Mesenchymal stem cell (in vitro differentiated cells and primary cell): ENCODE measurements at places on chromosomes 6 and 20.

DNA sequence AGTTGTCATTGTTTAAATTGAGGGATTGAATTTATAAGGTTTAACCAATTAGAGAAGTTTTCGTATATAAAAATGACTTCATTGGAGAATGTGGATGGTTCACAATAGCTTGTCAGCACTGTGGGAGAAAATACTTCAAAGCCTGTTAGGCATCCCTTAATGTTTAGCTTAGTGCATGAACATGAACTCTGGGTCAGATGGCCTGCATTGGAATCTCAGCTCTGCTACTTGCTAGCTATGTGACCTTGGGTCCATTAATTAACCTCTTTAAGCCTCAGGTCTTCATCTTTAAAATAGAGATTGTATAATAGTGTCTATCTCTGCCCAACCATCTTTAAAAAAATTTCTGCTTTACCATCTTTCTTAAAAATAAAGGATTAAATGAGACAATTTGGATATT, 11.1 kb downstream of the CTNNBL1 start:
- DNase-seq, result no peak
- H3K4me1 ChIP-seq, result no peaks in the 10 kb centered on the region
- H3K27ac ChIP-seq, result no peak overlapping the region
- no peaks in the 10 kb centered on the region for H3K36me3 ChIP-seq
- no peaks in the 10 kb centered on the region for H3K27me3 ChIP-seq

DNA sequence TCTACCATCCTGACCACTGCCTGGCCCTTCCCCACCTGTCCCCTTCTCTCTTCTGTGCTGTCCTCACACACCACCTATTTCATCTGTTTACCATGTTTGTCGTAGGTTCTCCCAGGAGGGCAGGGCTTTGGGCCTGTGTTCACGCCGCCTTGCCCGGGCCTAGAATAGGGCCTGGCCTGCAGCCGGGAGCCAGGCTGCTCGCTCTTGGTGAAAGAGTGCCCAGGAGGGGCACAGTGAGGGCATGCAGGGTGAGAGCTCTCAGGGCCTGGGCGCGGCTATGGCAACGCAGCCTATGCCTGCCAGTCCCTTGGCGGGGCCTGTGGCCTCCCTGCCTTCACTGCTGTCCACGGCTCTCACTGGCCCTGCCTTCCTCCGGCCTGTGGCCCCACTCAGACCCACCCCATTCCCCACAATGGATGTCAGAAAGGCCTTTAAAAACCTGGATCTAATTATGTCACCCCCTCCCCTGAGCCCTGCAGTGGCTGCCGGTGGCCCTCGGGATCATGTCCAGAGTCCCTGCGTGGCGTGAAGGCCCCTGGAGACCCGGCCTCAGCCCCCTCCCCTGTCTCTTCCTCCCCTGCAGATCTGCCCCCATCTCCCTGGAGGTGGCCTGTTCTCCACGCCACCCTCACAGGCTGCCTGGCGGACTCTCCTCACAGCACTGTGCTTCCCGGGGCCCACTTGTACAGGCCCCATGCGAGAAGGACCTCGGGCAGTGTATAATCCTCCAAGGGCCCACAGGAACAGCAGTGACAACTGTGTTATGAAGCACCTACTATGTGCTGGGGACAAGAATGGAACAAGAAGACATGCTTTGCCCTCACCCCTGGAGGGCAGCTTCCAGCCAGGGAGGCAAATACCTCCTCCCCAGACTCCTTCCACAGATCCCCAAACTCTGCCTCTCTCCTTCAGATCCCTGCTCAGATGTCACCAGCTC, 22.9 kb upstream of the NOL4L start:
- no peak overlapping the region for H3K4me3 ChIP-seq
- peaks cover 81% of the 10 kb centered on the region for H3K27me3 ChIP-seq
- H3K36me3 ChIP-seq, result no peaks in the 10 kb centered on the region
- H3K27ac ChIP-seq, result no peak overlapping the region
- no peak for DNase-seq

- DNase-seq, result peak; percentile 90
- no peaks in the 10 kb centered on the region for H3K36me3 ChIP-seq
- peaks cover 3% of the 10 kb centered on the region for H3K4me1 ChIP-seq
- H3K4me3 ChIP-seq, result no peak overlapping the region
- peak overlapping the region; percentile 36 for H3K27ac ChIP-seq
- H3K27me3 ChIP-seq, result no peaks in the 10 kb centered on the region
Measured at GRCh38 chr6:134707342-134708031, 242.4 kb downstream of the ALDH8A1 start.

GRCh38 chr6:14658886-14659561, 541.5 kb downstream of the CD83 start:
- H3K27ac ChIP-seq, result no peak overlapping the region
- peaks cover 27% of the 10 kb centered on the region for H3K27me3 ChIP-seq

DNA sequence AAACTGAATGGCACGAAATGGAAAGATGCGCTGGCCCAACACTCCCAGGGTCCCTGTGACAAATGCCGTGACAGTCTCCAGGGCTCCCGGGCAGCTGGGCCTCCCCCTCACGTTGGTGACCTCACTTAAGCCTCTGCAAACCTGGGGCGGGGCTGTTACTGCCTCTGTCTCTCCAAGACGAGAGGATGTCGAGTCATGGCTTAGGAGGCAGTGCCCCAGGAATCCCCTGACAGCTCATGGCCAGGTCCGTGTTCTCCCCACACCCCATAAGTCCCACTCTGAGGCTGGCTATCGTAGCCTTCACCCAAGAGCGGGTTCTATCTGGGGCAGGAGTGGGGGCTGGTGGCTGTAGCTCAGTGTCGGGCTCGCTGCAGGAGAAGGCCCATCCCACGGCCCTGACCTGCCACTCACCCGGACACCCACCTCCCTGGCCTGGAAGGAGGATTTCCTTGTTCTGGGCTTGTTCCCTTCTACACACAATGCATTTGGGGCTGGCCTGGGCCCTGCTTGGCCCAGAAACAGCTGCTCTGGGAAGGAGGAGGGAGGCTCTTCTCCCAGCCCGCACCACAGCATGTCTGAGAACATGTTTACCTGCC, 5.6 kb upstream of the RPS21 start:
- H3K27me3 ChIP-seq, result no peaks in the 10 kb centered on the region
- H3K27ac ChIP-seq, result no peak overlapping the region

DNA sequence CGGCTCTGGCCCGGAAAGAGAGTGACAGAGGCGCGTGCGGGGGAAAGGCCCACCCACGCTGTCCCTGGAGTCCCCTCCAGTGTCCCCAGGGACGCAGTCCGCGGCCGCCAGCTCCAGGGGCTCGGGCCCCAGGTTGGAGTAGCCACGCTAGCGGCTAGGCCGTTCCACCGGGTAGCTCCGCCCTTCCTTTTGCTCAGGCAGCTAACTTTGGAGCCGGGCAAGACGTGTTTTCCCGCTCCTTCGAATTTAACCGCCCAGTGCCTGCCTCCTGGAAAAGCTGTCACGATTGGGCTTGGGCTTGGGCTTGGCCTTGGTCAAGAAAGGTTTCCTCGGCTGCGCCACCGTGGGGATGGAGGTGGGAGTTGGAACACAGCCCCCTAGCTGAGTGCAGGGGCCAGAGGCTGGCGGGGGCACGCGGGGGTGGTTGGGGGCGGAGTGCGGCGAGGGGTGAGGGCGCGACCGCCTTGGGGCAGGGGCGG, 4.7 kb downstream of the LINC00237 start:
- no peak overlapping the region for H3K27ac ChIP-seq
- H3K4me1 ChIP-seq, result peaks cover 33% of the 10 kb centered on the region
- H3K27me3 ChIP-seq, result peaks cover 90% of the 10 kb centered on the region
- H3K4me3 ChIP-seq, result peak overlapping the region; percentile 75
- no peak for DNase-seq
- H3K36me3 ChIP-seq, result no peaks in the 10 kb centered on the region

GRCh38 chr6:120604510-120604909, 729.8 kb downstream of the TBC1D32 start:
- no peaks in the 10 kb centered on the region for H3K27me3 ChIP-seq
- no peak for DNase-seq
- no peak overlapping the region for H3K27ac ChIP-seq
- H3K4me3 ChIP-seq, result no peak overlapping the region
- H3K4me1 ChIP-seq, result no peaks in the 10 kb centered on the region

GRCh38 chr6:115612796-115613479, 447.8 kb downstream of the FRK start:
- H3K27ac ChIP-seq, result no peak overlapping the region
- no peak for DNase-seq
- peaks cover 10% of the 10 kb centered on the region for H3K27me3 ChIP-seq
- H3K4me1 ChIP-seq, result no peaks in the 10 kb centered on the region
- no peak overlapping the region for H3K4me3 ChIP-seq

DNA sequence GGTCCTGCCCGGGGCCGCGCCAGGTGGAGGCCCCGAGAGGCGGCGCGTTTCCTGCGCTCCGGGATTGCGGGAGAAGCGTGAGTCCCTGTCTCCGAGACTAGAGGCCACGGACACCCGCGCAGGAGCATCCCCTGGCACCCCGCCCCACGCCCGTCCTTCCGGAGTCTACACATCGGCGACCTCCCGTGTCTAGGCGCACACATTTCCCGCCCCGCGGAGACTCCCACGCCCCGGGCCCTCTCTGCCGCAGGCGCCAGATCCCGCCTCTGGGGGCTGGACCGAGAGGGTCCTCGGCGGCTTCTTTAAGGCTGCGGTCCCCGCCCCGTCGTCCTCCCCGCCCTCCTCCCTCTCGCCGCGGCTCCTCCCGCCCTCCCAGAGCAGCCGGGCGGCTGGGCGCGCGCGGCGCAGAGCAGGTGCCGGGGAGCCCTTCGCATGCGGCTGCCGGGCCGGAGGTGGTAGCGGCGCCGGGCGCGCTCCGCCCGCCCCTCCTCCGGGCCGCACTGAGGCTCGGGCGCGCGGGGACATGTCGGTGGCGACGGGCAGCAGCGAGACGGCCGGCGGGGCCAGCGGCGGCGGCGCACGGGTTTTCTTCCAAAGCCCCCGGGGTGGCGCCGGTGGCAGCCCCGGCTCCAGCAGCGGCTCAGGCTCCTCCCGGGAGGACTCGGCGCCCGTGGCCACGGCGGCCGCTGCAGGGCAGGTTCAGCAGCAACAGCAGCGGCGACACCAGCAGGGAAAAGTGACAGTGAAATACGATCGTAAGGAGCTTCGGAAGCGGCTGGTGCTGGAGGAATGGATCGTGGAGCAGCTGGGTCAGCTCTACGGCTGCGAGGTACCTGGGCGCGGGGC, at the start of gene PPP1R14C:
TSS of gene PPP1R14C (plus strand) at position 375 of the 846 bp plus-strand sequence. CDS start at position 524, 149 bp downstream.
- H3K4me3 ChIP-seq, result peak within 1 kb of the TSS; percentile 75
- H3K27ac ChIP-seq, result no peak within 1 kb of the TSS
- peaks cover 80% of the 10 kb centered on the region for H3K27me3 ChIP-seq
- DNase-seq, result no peak
- peaks cover 22% of the 10 kb centered on the region for H3K4me1 ChIP-seq

DNA sequence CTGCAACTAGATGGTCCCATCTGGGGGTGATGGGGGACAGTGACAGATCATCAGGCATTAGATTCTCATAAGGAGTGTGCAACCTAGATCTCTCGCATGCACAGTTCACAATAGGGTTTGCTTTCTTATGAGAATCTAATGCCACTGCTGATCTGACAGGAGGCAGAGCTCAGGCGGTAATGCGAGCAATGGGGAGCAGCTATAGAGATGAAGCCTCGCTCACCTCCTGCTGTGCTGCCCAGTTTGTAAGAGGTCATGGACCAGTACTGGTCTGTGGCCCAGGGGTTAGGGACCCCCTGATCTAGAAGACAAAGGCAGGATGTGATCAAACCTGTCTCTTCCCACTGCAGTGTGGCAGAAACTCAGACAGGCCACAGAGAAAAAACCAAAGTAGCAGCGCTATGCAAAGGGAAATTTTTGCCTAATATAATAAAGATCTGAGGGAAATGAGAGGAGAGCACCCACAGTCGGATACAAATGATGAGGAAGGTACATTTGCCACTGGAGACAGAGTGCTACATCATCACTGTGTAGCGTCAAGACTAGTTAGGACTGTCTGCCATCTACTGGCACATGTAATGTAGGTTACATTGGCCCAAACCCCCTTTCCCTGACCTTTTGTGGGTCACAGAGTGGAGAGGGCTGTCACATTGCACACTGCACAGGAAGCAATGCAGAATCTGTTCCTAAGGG, 4.1 kb upstream of the LY86 start:
- H3K36me3 ChIP-seq, result no peaks in the 10 kb centered on the region
- DNase-seq, result no peak
- H3K27me3 ChIP-seq, result no peaks in the 10 kb centered on the region

GRCh38 chr6:154518396-154518795, 7.9 kb upstream of the CNKSR3 start:
- no peaks in the 10 kb centered on the region for H3K36me3 ChIP-seq
- no peaks in the 10 kb centered on the region for H3K27me3 ChIP-seq
- H3K27ac ChIP-seq, result no peak overlapping the region

GRCh38 chr6:142735204-142735603, 209.8 kb downstream of the HIVEP2 start:
- H3K4me1 ChIP-seq, result no peaks in the 10 kb centered on the region
- H3K27me3 ChIP-seq, result no peaks in the 10 kb centered on the region
- no peak overlapping the region for H3K4me3 ChIP-seq
- no peaks in the 10 kb centered on the region for H3K36me3 ChIP-seq
- H3K27ac ChIP-seq, result no peak overlapping the region

DNA sequence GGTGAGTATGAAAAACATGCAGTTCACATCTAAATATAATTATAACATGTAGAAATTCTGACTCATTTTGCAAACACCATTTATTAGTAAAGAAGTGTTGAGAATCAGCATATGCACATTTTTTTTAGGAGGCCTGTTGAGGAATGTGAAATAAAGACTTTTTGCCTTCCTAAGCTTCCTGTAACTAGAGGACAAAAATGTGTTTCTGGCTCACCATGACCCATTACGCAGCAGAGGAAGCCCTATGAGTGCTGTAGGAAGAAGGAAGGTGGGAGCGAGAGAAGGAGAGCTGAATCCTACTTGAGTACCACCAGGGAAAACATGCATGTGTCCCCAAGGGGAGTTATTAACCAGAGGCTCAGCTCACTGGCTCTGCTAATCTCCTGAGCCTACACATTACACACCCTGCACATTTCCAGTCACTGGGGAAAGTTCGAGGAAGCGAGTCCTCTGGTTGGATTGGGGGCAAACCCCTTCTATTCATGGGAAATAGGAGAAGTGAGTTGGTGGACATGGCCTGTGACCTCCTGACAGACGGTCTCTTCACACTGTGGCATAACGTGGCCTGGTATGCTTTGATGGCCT, 540.5 kb upstream of the JAG1 start:
- no peak overlapping the region for H3K4me3 ChIP-seq
- H3K36me3 ChIP-seq, result no peaks in the 10 kb centered on the region
- DNase-seq, result no peak
- H3K27me3 ChIP-seq, result peaks cover 17% of the 10 kb centered on the region
- peaks cover 4% of the 10 kb centered on the region for H3K4me1 ChIP-seq
- H3K27ac ChIP-seq, result no peak overlapping the region

GRCh38 chr6:15380351-15380750, 134.5 kb downstream of the JARID2 start:
- no peak overlapping the region for H3K4me3 ChIP-seq
- peaks cover 6% of the 10 kb centered on the region for H3K36me3 ChIP-seq
- peaks cover 2% of the 10 kb centered on the region for H3K4me1 ChIP-seq
- no peaks in the 10 kb centered on the region for H3K27me3 ChIP-seq

- no peak overlapping the region for H3K4me3 ChIP-seq
- no peak for DNase-seq
- no peak overlapping the region for H3K27ac ChIP-seq
Measured at GRCh38 chr6:118632359-118632758, 19.0 kb downstream of the CEP85L start.

DNA sequence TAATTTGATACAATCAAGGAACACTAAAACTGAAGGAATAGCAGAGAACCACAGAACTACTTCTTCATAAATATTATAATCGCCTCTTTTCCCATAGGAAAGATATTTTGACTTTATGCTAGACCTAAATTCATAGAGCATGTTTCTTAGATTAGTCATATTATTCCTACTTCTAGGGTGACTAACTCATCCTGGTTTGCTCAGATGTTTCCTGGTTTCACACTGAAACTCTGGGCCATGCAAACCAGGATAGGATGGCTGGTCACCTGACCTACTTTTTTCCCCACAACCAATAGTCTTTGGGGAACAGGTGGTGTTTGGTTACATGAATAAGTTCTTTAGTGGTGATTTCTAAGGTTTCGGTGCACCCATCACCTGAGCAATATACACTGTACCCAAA, 42.8 kb downstream of the MMS22L start:
- no peak overlapping the region for H3K4me3 ChIP-seq
- H3K36me3 ChIP-seq, result peaks cover 5% of the 10 kb centered on the region
- no peaks in the 10 kb centered on the region for H3K27me3 ChIP-seq
- H3K27ac ChIP-seq, result no peak overlapping the region
- no peak for DNase-seq
